Stimulated activated CD8-positive, alpha-beta memory T cell treated with anti-CD3 and anti-CD28 coated beads, Interleukin-7, amount 100 ng/mL, for 4 hours (primary cell): ENCODE measurements at places on chromosomes 12 and 14.

DNA sequence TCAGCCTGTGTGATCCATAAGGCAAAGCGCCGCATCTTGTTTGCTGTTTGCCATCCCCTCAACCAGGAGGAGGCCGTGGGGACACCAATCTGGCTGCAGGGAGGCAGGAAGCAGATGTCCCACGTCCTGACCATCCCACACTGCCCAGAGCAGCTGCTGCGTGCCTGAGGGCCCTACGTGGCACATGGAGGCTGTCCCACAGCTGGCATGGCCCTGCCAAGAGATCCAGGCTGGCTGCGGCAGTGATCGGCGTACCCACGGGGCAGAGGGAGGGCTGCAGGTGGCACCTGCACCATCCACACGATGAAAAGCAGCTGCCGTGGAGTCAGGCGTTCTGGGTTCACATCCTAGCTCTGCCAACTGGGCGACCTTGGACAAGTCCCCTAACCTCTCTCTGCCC lies 42.0 kb downstream of the NCOR2 start:
- no peak for DNase-seq

GRCh38 chr14:50109342-50109741 lies 7.0 kb downstream of the VCPKMT start:
- no peak for DNase-seq

GRCh38 chr12:53571295-53571694 lies 54.9 kb downstream of the ATF7 start:
- no peak for DNase-seq

GRCh38 chr12:116339062-116339461 lies 61.6 kb upstream of the MED13L start:
- no peak for DNase-seq

DNA sequence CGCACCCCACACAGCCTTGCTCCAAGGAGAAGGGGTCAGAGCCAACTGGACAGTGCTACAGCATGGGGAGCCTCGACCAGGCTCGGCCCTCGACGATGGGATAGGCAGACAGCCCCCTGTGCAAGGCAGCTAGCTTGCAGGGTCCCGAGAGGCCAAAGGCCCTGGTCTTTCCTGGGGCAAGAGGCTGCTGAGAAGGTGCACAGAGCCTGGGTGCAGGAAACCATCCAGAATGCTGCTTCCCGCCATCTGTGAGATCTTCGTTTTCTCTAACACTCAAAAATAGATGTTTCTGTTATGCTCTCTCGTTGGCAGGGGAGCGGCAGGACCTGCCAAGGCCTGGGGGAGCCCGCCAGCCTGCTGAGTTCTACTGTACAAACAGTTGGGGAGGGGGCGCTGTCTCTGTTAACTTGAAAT lies 168.0 kb upstream of the RTL1 start:
- no peak for DNase-seq

DNA sequence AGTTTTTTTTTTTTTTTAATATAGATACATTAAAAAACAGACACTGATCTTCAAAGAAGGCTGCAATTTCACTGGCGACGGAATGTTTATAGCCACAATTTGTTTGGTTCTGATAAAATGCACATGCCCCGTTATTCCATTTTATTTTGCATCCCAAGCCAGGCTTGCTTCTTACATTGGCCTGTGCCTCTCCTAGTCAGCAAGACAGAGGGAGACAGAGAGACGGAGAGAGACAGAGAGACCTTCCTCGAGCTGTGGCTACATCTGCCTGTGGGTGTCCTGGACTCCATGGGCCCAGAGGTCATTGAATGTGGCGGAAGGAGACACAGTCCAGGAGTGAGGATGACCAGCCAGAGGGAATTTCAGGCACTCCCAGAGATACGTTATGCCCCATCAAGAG lies 926.6 kb downstream of the VRK1 start:
- no peak for DNase-seq

- DNase-seq = no peak
Observed at GRCh38 chr14:105629886-105630215, 103.5 kb downstream of the TMEM121 start.

DNA sequence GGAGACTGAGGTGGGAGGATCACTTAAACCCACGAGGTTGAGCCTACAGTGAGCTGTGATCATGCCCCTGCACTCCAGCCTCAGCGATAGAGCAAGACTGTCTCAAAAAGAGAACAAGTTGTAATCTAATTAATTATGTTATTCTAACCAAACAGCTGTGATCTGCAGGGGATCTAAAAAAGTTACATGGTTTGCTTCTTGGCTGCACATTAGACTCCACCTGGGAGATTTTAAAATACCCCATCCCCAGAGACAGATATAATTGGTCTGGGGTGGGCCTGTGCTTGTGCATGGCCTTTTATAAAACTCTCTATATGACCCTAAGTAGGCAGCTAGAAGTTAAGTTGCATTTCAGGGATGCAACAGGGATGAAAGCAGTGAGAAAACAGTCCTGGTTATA lies 76.7 kb downstream of the SCAF11 start:
- no peak for DNase-seq

GRCh38 chr14:65062096-65063075 lies 39.9 kb downstream of the MAX start:
- no peak for DNase-seq

DNA sequence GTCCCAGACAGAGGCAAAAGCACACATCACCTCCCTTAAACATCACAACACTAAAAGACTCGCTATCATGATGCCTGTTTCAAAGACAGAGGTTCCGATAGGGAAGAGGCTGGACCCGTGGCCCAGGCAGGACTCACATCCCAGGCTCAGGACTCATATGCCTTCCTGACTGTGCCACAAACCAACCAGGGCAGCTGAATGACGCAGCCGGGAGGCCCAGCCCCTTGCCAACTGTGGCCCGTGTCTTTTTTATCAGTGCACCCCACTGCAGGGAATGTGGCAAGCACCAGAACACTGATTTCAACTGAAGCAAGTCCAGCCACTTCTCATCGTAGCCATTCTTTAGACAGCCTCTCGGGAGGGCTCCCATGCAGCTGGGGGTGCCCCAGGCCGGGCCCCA lies 132.3 kb downstream of the KSR2 start:
- no peak for DNase-seq

DNA sequence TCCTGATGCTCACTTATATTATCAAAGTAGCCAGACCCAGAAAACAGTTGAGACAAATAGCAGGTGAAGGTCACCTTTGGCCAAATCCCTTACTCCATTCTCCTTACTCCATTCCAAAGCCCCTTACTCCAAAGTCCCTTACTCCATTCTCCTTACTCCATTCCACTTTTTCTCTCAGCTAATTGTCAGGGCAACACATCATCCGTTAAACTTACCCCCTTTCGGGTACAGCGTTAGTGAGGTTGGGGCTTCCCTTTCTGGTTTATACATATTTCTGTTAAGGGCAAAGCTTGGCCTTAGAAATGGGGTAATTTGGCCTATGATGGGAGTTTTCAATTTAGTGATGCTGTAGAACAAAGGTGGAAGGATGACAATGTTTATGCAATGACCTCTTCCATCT lies 111.8 kb upstream of the CCND2 start:
- DNase-seq = no peak

- no peak for DNase-seq
Observed at GRCh38 chr12:124620606-124621295, 53.3 kb upstream of the NCOR2 start.

DNA sequence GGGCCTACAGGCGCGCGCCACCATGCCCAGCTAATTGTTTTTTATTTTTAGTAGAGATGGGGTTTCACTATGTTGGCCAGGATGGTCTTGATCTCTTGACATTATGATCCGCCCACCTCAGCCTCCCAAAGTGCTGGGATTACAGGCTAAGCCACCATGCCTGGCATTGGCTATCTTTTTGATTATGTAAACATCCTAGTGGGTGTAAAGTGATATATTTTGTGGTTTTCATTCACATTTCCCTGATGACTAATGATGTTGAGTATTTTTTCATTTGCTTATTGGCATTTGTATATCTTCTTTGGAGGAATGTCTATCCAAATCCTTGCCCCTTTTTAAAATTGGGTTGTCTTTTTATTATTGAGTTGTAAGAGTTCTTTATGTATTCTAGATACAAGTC lies 16.3 kb downstream of the CREBL2 start:
- no peak for DNase-seq

- no peak for DNase-seq
Observed at GRCh38 chr14:20429801-20430669, 5.9 kb downstream of the KLHL33 start.

DNA sequence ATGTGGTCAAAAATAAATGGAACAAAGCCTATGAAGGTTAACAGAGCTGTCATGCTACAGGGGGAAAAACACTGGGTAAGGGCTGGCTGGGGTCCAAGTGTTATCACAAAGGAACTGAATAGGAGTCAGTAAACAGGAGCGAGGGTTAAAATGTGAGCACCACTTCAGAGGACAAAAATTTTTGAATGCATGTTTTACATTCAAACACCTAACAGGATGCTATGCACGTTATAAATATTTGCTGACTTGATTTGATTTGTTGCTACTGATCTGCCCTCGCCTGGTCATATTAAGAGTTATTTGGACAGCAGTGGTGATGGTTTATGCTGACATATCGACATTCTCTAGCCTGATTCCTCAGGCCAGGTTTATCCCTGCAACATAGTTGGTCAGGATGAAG lies 7.4 kb upstream of the KTN1 start:
- DNase-seq = no peak

DNA sequence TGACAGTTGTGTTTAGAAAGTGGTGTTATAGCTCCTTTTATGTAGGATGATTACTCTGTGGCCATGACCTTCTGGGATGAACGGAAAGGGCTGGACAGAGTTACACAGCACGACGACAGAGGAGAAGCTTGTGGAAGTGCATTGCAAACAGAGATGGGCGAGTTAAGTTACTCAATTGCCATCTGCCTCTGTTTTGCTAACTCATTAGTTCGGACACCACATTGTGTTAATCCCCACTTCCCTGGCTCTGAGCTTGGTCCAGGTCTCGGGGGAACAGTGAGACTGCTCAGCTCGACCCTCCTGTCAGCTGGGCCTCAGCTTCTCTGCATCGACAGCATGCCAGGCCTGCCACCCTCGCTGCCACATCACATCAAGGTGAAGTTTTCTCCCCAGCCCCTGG lies 408.0 kb downstream of the ZFP36L1 start:
- no peak for DNase-seq

- DNase-seq = no peak
Observed at GRCh38 chr12:94261119-94261518, 112.7 kb downstream of the PLXNC1 start.

GRCh38 chr12:1518591-1519516 lies 75.5 kb downstream of the FBXL14 start:
- DNase-seq = no peak

- DNase-seq = no peak
Observed at GRCh38 chr14:31881531-31882310, 195.4 kb upstream of the ARHGAP5 start.

DNA sequence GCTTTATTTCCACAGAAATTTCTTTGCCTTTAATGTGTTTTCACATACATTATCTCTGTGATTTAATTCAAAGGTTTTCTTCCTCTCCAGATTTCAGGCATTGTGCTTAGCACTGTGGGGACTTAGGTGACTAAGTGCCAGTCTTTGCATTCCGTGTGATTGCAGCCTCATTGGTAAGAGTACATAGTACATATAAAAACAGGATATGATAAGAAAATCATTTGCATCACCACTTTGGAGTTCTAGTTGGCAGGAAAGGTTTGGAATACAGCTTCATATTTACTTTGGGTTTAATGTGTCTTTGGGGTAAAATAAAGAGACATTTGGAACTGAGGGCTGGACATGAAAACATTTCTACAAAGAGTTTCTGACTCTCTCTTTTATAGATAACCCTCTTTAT lies 37.8 kb upstream of the C12orf75 start:
- no peak for DNase-seq

DNA sequence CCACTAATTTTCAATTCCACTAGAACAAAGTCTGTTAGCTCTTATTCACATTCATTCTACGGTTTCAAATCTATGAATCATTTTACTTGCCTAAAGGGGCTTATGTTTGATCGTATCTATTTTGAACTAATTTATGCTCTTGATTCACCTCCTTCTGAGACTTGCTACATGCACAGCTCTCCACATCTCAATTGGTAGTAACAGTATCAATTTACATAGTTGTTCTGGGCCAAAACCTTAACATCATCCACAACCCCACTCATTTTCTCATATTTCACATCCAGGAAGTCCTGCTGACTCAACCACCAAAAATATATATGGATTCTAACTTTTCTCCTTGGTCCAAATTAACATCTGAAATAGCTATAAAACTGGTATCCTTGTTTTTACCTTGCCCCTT lies 208.6 kb downstream of the RASSF9 start:
- no peak for DNase-seq

DNA sequence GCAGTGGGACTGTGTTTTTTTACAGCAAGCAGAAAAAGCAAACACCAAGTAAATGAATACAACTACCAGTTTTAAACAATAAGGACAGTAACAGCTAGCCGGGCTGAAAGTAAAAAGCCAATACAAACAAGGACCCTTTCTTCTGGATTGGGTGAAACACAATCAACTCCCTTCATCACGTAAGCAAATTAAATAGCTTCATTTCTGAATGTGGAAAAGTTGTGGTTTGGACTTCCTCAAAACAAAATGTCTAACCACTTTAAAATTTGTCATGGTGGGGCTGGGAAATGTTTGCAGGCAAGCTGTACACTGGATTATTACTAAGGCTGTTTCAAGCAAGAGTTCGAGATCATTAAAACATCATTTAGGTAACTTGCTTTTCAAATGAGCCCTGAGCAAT lies 47.4 kb downstream of the TCHP start:
- DNase-seq = no peak

DNA sequence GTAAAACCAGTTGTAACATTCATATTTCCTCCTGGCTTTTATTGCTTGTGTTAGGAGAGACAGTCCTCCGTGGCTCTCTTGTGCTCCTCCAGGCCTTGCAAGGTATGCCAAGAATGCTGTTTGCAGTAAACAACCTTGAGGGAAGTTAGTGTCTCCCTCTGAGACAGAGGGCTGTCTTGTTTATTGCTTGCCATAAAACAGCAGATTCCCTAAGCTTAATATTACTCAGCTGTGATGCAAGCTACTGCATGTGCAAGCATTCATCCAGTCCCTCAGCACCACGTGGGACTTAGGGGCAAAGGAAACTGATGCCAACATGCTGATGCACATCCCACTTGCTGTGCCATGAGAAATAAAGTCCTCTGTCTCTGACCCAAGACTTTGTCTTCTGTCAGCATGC lies 6.6 kb downstream of the POMT2 start:
- no peak for DNase-seq

DNA sequence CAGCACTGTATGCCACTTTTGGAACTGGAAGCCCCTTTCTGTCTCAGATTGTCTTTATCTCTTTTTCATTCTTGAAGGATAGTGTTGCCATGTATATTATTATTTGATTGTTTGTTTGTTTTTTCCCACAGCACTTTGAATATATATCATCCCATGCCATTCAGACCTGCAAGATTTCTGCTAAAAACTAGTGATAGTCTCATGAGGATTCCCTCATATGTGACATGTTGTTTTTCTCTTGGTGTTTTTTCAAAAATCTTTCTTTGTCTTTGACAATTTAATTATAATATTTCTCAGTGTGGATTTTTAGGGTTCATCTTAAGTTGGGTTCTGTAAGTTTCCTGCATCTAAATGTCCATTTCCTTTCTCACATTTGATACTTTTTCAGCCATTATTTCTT lies 36.8 kb upstream of the SCAF11 start:
- no peak for DNase-seq
